ENCODE measurements at places on chromosomes 16 and 17.

DNA sequence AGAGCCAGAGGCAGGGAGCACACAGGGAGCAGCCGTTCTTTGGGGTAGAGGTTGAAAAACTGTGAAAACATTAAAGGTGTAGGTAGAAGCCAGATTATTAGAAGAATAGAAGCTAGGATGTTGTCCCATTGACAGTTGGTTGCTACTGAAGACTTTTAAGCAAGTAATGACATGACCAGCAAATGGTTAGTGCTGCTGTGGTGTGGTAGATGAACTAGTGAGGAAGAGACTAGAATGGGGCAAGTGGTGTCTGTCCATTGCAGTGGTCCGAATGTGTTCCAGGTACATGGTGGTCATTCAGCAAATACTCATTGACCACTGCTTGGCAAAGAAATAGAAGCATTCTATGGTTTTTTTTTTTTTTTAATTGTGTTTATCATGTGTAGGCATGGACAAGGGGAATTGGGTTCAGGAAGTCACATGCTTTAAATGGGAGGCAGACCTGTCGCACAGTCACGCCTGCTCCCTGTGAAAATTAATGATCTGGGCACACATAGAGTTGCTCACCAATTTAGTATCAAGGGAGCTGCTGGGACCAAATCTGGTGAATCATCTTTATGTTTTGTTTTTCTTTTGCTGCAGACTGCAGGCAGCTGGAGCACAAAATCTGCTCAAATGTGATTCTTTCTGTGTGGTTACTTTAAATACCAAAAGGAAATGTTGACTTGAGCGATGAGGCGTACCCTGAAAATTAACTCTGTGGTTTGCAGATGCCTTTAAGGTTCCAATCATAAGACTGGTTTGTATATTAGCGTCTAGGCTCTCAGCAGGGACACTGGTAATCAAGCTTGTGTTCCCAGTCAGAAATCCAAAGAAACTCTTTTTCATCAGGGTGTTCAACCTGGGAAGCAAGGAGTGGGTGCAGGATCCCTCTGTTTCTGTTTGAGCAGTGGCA is 30.7 kb downstream of the YPEL2 start:
- no peak for DNase-seq

DNA sequence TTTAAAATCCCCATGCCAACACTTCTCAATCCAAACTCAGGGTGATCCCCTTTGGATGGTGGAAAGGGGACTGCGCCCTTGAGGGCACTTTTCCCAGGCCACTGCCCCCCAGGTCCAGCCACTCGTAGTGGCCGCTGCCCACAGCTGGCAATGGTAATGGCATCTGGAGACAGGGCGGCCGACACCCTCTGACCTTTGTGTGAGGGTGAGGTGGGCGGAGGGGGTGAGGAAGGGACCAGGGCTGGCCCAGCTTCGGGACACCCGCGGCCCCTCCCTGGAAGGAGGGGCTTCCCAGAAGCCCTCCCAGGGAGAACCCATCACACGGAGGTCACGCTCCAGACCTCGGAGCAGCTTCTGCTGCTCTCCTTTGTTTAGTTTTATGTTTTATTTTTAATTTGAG is 289.7 kb downstream of the FOXL1 start:
- no peak for DNase-seq

DNA sequence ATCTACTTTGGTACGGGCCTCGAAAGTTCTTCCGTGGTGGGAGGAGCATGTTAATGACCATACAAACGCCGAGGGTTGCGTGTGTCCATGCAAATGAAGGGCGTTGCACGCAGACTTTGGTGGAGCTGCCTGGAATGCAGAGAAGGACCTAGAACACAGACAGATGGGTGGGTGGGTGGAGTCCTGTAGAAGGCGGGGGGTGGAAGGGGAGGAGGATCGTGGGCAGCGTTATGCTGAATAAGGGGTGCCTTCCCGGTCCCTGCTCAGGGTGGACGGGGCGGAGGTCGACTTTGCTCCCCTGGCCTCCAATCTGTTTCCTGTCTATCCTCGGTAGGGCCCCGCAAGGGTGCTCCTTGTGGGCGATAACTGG is 795 bp upstream of the PAQR4 start:
- no peak for DNase-seq

DNA sequence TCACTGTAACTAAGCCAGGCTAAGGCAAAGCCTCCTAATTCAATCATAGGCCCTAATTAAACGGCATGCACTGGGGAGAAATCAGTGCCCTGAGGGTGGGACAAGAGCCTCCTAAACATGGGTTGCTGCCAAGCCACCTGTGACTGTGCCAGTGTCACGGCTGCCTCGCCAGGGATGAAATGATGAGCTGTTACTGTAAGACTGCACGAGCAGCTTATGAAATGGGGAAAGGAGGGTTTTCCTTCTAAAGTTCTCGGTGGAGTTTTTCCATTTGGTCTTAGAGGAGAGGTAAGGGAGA is 12.7 kb downstream of the TMEM11 start:
- no peak for DNase-seq

- DNase-seq = no peak
Measured at GRCh38 chr17:81067391-81067811, 32.5 kb downstream of the BAIAP2 start.

DNA sequence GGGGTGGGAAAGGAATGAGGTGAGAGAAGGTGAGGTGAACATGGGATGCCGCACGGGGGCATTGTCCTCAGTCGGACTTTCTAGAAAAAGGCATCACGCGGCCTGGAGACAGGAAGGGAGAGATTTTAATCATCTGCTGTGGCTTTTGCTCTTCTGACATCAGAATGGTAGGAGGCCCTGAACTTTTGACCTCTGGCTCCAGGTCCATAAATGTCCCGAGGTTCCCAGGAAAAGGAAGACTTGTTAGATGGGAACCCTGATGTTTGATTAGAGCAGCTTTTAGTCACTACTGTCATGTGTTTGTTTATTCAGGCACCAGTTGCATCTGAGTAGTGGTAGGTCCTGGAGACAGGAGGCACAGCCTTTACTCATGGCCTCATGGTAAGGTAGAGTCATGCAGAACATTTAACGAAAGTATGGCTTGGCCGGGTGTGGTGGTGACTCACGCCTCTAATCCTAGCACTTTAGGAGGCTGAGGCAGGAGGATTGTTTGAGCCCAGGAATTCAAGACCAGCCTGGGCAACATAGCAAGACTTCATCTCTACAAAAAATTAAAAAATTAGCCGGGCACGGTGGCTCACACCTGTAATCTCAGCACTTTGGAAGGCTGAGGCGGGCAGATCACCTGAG is 203.1 kb downstream of the MSI2 start:
- no peak for DNase-seq

DNA sequence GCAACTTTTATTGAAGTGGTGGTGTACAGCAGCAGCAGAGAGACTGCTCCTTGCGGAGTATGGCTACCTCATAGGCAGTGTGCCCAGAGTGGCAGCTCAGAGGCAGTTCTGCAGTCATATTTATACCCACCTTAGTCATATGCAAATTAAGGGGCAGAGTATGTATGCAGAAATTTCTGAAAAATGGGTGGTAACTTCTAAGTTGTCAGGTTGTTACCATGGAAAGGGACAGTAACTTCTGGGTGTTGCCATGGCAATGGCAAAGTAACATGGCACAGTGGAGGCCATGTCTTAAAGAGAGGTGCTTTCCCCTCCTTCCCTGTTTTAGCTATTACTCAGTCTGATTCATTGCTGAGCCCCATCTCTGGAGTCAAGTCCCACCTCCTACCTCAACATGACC is 53.4 kb downstream of the MEOX1 start:
- DNase-seq = no peak

- no peak for DNase-seq
Measured at GRCh38 chr16:84103678-84104077, 13.1 kb downstream of the MBTPS1 start.

DNA sequence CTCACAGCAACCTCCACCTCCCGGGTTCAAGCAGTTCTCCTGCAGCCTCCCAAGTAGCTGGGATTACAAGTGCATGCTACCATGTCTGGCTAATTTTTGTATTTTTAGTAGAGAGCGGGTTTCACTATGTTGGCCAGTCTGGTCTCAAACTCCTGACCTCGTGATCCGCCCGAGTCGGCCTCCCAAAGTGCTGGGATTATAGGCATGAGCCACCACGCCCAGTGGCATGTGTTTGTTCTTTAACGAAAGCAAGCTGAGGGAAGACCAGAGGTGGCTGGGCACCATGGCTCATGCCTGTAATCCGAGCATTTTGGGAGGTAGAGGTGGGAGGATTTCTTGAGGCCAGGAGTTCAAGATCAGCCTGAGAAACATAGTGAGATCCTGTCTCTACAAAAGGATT is 18.1 kb downstream of the TNFRSF13B start:
- no peak for DNase-seq

DNA sequence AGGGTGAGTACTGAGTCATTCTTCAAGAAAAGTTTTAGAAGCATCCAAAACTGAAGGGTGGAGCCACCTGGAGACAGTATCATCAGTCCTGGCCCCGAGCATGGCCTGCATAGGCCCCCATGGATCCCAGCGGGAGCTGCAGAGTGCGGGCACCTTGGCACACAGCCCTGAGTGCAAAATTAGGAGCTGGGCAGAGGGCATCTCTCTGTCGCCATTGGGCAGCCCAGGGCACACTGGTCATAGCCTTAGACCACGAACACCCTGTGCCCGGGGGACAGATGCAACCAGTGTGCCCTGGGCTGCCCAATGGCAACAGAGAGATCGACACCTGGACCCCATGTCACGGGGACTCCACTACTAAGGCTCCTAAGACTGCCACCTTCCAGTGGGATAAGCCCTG is 14.6 kb downstream of the MAPT start:
- no peak for DNase-seq

- DNase-seq = no peak
Measured at GRCh38 chr17:36610474-36610873, 9.1 kb downstream of the MRM1 start.

DNA sequence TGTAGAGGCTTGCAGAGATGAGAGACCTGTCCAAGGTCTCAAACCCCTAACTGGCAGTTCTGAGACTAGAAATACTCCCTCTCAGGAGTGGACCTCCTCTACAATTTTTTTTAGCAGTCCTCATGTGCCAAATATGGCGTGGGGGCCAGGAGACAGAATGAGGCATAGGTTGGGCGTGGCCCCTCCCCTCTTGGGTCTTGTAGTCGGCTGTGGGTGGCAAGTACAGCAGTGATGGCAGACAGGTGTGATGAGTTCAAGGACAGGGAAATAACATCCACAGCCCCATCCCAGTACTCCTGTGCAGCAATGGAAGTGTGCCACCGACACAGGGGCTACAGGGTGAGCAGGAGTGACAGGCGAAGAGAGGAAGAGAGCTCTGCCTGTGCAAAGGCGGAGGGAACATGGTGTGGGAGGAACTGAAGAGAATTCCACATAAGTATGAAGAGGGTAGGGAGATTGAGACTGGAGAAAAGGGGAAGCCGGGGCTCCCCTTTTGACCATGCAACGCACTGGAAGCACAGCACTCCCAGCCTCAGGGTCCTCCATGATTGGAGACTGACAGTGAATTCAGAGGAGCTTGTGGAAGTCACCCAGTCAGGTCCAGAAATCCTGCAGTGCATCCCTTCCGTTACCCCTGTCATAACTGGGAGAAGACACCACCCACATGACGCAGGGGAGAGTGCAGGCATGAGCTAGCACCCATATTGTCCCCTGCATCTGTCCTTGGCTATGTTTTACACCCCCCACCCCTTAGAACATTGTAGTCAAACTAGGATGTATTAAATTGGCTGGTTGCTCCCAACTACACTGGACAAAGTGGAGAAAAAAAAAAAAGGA is 14.8 kb upstream of the CETP start:
- DNase-seq = no peak

DNA sequence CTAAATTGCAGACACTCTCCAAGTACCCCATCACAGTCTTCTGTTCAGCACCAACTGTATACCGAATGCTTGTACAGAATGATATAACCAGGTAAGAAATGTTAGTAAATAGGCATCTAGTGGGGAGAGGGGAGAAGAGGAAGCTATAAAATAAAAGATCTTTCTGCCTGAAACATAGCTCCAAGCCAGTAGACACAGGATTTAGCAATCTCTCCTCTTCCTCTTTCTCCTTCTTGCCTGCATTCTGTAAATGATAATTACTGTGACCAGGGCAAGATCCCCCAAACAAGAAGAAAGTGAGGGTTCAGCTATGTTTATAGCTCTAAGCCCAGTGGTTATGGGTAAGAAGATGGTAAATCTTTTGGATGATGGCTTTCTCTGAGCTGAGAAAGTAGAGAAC is 17.9 kb downstream of the ACSM3 start:
- DNase-seq = no peak

DNA sequence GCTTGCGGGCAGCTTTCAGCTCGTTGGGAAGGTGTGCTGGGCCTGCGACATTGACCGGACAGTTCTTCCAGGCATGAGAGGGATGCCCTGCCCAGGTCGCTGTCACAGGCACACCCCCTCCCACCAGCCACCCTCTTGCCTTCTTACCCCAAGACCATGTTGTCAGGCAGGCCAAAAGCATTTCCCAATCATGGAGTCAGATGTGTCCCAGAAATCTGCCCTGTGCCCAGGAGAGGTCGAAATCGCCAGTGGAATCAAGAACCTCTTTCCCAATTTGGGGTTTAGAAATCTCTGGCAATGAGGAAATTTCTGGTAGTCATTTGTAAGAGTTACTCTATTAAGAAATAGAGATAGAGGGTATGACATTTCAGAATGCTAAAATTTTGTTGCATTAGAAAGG is 177.1 kb downstream of the RAB11FIP4 start:
- no peak for DNase-seq

GRCh38 chr16:72475688-72476087 is 303.7 kb upstream of the PMFBP1 start:
- no peak for DNase-seq

GRCh38 chr16:85724126-85724879 is 26.6 kb downstream of the C16orf74 start:
- DNase-seq = no peak

GRCh38 chr16:85999778-86000177 is 100.8 kb downstream of the IRF8 start:
- DNase-seq = no peak

DNA sequence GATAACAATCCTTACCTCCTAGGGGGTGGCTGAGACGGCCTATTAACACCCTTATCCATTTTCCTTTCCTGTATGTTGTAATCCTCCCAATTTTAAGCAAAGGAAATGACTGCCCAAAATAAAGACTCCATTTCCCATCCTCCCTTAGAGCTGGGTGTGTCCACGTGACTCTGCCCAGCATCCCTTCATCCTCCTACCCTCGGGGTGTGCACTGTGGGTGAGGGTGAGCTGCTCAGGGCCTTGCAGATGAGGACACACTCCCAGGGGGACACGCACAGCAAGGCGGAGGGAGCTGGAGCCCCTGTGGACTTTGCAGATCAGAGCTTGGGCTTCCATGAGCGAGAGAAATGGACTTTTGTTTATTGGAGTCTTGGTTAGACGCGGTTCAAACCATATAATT is 186.8 kb downstream of the IRF8 start:
- no peak for DNase-seq

GRCh38 chr16:83723244-83723643 is 84.5 kb upstream of the HSBP1 start:
- no peak for DNase-seq

- DNase-seq = no peak
Measured at GRCh38 chr16:72974142-72974769, 73.7 kb downstream of the ZFHX3 start.

DNA sequence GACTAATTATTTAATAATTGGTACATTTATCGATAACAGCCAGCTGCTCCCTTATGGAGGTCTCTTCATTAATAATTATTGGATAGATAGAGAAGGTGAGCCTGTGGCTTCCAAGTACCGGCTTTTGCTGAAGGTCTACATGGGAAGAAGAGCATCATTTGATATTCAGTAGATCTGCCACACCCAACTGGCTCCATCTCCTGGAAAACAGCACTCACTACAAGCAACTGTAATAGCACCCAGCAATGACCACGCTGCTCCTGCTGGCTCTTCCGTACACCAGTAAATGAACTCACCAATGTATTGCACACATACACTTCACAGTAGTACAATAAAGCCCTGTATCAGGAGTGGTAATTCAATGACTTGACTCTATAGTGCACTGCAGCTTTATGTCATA is 19.5 kb downstream of the MARVELD3 start:
- DNase-seq = no peak

- no peak for DNase-seq
Measured at GRCh38 chr17:46044286-46044928, 45.4 kb downstream of the STH start.

Data from stimulated activated CD4-positive, alpha-beta T cell treated with anti-CD3 and anti-CD28 coated beads, Interleukin-15, amount 100 ng/mL, for 1 hour (primary cell).